Muscle of back (tissue), 13 donors: ENCODE measurements at places on chromosomes 11 and 22.
A peak's percentile ranks its signal among the peaks of the same experiment; 100 is the strongest.

GRCh38 chr22:36934418-36935312, 21.2 kb downstream of the CSF2RB start:
- DNase-seq = no peak

DNA sequence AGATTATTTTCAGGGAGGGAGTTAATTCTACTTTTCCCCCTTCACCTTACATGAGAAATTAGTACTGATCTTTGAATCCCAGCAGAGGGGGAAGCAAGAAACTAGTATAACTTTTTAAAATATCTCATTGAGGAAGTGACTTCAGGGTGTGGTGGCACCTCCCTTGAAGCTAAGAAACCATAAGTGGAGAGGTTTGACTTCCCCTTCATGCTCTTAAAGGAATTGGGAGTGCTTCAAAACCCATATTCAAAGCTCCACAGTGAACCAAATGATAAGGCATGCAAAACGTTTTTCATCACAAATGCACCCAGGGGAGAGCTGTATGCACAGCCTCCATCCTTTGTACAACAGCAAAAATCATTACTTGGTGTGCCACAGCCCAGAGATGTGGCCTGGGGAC, 540 bp downstream of the MS4A14 start:
- DNase-seq = peak; percentile 9

DNA sequence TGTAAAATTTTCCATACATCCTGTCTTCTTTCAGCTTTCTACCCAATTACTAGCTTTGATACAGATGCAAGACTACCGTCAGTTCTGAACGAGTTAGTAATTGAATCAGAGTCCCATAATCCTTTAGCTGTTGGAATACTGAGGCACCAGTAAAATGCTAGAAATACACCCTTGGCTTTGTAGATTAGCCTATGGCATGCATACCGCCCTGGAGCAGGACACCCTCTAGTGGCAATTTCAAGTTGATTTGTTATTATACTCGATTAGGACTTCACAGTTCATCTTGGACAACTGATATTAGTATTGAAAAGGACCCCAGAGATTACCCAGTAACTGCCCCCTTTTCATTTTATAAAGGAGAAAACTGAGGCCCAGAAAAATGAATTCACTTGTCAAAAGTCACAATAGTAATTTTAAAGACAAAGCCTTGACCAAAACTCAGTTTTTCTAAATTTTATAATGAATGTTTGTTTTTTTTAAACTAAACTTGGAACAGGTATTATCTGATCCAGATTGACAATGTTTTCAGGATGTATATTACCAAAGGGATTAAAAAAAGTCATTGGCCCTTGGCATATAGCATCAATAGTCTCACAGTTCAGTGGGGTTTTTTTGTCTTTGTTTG, 72.6 kb downstream of the HIPK3 start:
- peak; percentile 57 for DNase-seq

DNA sequence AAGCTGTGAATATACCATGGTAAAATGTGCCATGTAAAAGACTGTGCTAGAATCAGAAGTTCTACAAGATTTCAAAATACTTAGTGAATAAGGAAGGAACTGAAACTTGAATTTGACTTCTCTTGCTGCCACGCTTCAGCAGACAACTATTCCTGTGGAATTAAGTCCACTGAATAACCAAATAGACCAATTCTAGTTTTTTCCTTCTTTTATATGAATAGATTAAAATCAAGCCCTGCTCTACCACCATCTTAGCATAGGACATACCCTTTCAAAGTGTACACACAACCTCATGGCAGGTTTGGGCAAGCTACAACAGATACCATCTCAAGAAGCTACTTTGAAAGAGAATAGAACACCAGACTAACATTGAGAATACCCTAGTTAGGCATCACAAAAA, 23.4 kb upstream of the CLNS1A start:
- no peak for DNase-seq

DNA sequence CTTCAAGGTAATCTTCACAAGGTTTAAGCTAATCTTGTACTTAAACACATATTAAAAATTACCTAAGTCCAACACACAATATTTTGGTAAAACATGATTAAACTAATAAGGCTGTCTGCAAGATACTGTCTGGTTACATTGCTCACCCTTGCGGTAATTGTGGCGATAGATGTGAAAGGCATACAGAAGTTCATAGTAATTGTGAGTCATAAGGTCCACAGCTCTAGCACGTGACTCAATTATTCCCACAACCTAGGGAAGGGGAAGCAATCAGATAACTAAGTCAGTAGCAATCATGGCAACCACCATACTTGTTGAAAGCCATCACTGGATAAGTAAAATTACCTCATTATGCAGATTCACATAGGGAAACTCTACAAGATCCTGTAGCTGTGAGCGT, 30.5 kb upstream of the FNBP4 start:
- no peak for DNase-seq

DNA sequence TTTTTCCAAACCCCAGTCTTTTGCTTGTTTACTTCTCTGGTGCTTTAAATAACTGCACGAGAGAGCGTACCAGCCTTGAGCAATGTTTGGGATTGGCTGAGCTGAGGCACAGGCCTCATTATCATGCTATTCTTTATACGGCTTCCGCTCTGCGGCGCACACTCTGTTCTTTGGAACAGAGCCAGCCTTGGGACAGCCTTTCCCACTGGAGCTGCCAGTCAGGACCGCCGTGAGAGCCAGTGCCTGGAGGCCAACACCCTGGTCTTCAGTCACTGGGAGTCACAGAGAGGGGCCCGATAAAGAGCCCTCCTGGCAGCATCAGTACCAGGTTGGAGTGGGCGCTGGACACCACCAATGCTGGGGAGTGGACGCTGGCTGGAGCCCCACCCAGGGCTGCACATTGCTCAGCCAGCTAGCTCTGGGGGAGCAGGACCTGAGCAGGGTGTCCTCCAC, 125.6 kb downstream of the BCR start:
- DNase-seq = no peak

DNA sequence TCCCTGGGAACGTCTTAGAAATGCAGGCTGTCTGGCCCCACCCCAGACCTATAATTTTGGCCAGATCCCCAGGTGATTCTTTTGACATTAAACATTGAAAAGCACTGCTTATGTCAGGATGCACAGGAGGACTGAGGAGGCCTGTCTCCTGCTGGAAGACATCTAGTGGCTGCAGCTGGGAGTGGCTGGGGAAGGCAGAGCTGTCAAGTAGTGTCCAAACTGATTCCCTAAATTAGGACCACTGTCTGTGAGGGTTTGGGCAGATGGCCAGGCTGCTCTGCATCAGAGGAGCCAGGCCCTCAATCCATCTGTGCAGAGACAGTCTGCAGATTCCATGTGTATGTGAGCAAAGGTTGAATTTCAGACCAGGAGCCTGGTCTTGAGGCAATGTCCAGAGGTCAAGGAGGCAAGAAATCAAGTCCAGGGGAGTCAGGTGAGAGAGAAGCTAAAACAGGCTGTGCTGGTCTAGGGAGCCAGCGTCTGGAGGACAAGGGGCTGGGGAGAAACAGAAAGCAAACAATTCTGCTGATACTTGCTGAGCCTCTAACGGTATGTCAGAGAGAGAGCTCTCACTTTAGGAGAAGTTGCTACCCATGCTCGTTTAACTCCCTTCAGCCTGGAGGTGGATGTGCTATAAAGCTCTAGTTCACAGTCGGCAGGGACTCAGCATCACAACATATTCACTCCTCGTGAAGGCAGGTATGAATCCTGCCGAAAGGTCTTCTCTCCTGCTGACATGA, 15.3 kb upstream of the SYTL2 start:
- peak; percentile 52 for DNase-seq

DNA sequence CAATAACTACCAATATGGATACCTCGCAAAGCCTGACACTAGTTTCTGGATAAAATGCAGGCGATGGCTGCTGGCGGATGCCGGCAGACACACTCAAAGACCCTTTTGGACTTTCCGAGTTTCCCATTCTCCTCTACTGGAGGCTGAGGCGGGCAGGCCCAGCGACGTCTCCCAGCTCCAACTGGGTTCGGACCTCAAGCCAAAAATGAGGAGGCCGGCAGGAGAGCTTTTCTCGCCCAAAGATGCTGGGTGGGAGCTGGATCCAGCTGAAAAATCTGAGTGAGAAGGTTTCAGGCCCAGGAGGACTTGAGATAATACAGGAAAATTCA, 428 bp upstream of the FEZ1 start:
- no peak for DNase-seq

- DNase-seq = no peak
Measured at GRCh38 chr11:121394785-121395184, 57.3 kb upstream of the SORL1 start.

DNA sequence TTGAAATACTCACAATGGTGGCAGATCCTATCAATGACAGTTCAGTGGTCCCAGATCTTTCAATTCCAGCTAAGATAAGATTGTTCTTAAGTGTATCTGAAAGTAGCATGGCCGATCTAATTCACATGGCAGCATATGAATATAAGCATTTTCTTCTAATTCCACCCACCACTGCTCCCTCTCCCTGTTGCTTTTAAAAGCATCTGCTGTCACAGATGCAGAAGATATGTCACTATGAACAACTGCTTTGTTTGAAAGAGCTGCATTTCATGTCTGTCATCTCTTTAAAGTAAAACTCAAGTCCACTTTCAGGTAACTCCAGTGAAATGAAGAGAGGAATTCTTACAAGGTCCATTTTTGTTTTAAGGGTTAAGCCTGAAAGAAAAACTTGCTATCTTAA, 1044.0 kb downstream of the DLG2 start:
- DNase-seq = no peak

GRCh38 chr11:832529-833113, at the start of gene CD151:
Gene CD151 (plus strand): TSS chr11:832952. CDS start chr11:836070, 3,118 bp downstream.
- peak; percentile 82 for DNase-seq

DNA sequence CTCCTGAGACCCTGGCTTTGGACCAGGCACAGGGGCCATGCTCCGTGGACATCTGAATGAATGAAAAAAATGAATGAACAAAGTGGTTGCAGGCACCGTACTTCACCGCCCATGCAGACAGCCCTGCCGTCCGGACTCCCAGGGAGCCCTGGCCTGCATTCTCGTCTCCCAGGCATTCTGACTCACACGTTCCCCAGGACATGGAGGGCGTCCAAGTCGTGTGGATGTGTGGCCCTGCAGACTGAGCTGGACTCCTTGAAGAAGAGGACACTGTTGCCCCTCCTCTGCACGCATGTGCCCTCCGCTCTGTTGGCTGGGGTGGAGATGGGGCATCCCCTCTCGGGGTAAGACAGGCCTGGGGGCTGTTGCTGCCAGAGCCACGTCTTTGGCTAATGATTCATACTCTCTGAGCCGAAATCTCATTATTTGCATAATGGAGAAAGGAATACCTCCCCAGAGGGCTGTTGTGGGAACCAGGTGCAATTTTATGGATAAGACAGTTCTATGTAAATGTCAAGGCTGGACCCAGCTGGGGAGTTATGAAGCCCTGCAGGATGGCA, 49.7 kb downstream of the RTL6 start:
- DNase-seq = peak; percentile 87

DNA sequence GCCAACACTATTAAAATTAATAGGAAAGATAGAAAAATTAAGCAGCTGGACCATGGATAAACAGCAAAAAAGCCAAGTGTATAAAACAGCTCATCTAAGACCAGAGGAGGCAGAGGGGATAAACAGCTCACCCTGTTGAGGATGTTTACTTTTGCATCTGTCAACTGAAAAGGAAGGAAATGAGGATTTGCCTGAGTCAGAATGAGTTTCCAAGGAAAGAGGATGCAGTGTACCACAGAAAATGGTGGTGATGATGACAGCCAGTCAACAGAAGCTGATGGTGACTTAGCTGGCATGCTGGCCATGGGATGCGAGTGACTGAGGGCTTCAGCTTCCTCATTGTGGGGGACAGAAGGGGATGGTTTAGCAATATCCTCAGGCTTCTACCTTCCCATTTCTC, 183.5 kb downstream of the KIRREL3 start:
- DNase-seq = no peak

- DNase-seq = peak; percentile 58
Measured at GRCh38 chr11:66371627-66372415, at the start of gene SLC29A2. Gene SLC29A2 (minus strand): TSS chr11:66371760. CDS start chr11:66371591, 169 bp downstream.

- no peak for DNase-seq
Measured at GRCh38 chr11:35588627-35589026, 29.6 kb upstream of the FJX1 start.

DNA sequence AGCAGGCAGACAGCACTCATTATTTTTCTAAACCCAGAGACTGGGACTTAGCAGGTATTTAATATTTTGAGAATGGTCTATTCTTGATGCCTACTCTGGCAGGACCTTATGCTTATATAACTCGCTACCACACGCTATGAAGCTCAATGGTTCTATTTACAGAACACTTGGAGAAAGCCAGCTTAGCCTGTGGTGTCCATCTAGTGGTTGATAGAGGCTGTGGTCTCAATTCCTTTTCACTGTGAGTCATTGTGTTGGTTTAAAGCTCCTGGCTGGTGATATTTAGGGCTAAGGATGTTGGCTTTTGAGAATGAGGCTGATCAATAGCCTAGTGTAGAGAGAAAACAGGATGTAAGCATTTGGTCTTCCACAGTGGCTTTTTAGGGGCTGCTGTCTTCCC, 206.4 kb downstream of the DBX1 start:
- DNase-seq = no peak

DNA sequence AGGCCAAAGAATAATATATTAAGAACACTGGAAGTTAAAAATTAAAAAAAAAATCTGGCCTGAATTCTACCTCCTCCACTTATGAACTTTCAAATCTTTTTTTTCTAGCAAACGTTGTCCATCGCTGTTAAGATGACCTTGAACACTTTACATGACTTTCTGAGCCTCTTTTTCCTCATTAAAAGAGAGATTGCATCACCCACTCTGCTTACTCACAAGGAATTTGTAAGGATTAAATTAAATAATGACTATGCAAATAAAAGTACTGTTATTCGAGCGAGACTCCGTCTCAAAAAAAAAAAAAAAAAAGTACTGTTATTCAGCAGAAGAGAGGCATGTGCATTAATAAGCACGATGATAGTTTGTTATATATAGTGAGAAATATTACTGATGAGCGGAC, 285.1 kb upstream of the CCDC90B start:
- DNase-seq = no peak

GRCh38 chr11:123641495-123641840, 13.0 kb downstream of the SCN3B start:
- DNase-seq = no peak

DNA sequence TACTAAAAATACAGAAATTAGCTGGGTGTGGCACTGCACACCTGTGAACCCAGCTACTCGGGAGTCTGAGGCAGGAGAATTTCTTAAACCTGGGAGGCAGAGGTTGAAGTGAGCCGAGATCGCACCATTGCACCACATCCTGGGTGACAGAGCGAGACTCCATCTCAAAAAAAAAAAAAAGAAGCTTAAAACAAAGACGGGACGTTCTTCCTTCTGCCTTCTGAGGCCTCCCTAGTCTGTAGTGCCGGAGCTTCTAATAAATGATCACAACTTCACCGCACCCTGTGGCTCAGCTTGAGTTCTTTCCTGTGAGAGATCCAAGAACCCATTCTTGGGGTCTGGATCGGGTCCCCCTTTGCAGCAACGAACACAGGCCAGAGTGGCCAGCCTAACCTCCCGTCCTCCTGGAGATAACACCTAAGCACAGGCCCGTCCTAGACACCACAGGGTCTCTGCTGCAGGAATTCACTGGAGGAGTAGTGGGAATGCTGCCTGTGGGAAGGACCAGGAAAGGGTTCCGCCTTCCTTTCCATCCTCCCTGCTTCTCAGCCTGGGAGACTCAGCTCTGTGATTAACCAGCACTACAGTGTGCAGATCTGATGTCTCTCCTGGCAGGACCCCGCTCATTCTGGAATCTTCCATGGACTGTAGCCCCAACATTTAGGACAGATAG, 2.2 kb upstream of the APOBEC3H start:
- no peak for DNase-seq

- no peak for DNase-seq
Measured at GRCh38 chr11:126874831-126875230, 125.7 kb downstream of the KIRREL3 start.
